M059J (cell line): ENCODE measurements at places on chromosomes 1 and 21. TPM values are rescaled to one million over a fixed set of nuclear protein-coding genes. Genes with fewer than 3 reads are reported as not detected.

- DNase-seq: peak; percentile 96
Measured at GRCh38 chr1:51264451-51264850, 28.4 kb downstream of the RNF11 start.

The PROK1 gene
- 1.6 and 1.9 TPM in 2 replicates for total RNA-seq

DNA sequence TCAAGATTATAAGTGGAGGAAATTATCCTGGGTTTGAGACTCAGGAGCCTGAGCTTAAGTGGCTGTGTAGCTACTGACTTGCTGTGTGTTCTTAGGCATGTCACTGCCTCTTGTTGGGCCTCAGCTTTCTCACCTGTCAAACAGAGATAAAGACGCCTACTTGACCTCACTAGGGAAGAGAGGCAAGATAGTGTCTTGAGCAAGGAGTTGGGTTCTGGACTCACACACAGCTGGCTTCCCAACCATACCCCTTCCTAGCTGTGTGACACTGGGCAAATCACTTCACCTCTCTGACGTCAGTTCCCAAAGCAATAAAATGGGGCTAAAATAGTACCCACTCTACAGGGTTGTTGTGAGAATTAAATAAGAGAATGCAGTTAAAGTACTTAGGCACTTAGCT, 11.6 kb upstream of the EPB41 start:
- no peak for DNase-seq

DNA sequence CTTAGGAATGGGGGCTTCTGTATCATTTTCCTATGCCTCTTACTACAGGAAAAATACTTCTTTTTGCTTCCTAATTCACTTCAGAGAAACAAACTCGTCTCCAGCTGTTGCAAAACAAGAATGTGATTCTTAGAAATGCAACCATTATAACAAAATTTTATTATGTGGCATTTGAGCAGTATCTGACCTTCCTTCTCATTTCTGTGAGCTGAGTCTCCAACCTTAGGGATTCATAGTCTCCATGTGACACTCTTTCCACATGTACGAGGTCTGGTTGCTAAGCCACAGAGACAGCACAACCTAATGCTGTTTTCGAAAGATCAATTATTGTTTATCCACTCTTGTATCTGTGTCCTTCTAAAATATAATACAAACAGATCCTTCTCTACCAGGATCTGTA, 75.3 kb upstream of the RGS4 start:
- DNase-seq: no peak

DNA sequence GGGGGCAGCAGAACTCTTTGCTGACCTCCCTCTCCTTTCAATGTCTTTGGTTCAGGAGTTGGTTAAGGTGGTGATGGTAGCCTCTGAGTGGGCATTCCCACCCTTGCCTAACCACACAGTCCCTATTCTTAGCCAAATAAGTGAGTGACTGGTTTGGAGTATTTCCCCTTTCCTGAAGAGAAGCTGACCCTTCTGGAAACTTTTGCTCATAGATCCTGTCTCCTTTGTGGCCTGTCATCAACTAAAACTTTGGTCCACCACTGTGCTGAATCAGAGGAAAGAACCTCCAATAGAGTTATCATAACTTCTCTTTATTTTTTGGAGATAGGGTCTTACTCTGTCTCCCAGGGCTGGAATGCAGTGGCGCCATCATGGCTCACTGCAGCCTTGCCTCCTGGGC, 31.1 kb downstream of the C1orf21 start:
- no peak for DNase-seq

The CADM3 gene
- 0.47 and 0.54 TPM in 2 replicates for total RNA-seq

- no peak for DNase-seq
Measured at GRCh38 chr1:176522310-176522845, 59.4 kb downstream of the PAPPA2 start.

DNA sequence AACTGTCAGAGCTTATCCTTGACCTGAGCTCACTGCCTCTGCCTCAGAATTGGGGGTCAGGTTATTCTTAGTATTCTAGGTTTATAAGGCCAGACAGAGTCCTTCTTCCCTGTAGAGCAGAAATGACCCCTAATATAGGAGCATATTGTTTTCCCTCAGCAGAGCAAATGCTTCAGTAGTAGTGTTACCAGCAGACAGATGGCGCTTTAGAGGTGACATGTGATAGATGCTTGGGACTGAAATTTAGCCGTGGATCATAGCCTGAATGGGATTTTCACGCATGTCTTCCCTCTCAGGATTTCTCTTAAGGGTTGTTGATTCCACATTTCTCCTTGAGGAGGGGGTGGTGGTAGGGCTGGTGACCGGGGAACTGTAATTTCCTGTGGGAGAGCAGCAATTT, 24.5 kb downstream of the ADARB1 start:
- DNase-seq: peak; percentile 37

DNA sequence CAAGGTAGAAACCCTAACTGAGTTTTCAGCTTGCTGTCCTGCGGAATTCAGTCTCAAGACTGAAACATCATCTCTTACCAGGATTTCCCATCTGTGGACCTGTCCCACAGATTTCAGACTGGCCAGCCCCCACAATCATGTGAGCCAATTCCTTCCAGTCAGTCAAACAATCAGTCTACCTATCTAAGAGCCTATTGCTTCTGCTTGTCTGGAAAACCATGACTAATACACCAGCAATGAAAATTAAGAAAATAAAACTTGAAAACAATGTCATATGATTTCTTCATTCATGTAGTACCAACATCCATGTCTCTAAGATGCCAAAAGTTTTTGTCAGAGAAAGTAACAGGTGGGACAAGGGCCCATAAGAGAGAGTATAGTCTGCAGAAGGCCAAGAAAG, 57.6 kb upstream of the CRB1 start:
- no peak for DNase-seq

The LCE3E gene
- not detected in 2 replicates for total RNA-seq

- DNase-seq: peak; percentile 75
Measured at GRCh38 chr1:204225841-204226735, 12.3 kb upstream of the GOLT1A start.

DNA sequence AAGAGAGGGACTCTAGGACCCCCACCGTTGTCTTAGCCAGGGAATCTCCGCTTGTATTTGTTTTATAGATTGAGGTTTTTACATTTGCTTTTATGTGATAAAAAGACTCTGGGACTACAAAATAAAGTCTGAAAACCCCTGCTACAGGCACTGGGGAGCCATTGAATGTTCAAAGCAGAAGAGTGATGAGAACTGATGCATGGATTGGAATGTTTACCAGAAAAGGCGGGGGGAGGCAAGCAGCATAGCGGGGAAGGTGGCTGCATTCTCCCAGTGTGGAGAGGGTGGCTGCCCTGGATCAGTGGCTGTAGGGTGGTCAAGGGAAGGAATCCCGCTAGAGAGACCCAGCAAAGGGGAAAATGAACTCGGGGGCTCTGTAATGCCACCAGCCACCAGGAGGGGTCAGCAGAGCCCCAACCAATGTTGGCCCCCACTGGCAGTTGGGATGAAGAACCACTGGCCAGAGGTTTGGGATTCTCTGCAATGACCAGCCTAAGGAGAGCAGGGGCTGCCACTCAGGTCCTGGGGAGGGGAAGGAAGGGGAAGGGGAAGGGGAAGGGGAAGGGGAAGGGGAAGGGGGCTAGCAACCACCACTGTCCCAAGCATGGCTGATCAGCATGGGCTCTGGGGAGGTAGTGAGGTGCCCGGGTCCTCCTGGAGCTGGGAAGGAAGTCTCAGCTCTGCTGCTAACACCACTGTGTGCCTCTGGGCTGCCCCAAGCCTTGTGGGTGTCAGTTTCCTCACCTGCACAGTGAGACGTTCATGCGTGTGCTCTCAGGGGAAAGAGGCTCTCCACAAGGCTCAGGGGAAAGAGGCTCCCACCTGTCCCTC, 19.2 kb upstream of the PEF1 start:
- DNase-seq: peak; percentile 44

GRCh38 chr1:20484519-20485462, 1.2 kb downstream of the CAMK2N1 start:
- peak; percentile 23 for DNase-seq
